M059J (cell line): ENCODE measurements at places on chromosomes 2 and 18.
A peak's percentile ranks its signal among the peaks of the same experiment; 100 is the strongest.

DNA sequence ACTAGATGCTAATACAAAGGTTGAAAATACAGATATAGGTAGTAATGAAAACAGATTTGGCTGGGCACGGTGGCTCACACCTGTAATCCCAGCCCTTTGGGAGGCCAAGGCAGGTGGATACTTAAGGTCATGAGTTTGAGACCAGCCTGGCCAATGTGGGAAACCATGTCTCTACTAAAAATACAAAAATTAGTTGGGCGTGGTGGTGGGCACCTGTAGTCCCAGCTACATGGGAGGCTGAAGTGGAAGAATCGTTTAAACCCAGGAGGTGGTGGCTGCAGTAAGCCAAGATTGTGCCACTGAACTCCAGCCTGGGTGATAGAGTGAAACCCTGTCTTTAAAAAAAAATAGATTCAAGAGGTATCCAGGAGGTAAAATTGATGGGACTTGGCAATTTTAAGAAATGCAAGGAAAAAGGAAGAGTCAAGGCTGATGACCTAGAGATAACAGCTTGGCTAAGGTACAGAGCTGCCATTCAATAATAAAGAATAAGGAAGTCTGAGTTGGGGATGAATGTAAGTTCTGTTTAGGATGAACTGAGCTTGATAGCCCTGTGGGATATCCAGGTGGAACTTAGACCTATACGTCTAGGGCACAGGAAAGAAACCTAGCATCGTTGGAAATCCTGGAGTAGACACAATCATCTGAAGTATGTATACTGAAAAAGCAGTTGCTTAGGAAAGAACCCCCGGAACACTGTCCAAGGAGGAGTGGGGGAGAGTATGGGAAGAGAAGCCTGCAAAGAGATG lies 9.1 kb downstream of the MAT2A start:
- peak; percentile 12 for DNase-seq

DNA sequence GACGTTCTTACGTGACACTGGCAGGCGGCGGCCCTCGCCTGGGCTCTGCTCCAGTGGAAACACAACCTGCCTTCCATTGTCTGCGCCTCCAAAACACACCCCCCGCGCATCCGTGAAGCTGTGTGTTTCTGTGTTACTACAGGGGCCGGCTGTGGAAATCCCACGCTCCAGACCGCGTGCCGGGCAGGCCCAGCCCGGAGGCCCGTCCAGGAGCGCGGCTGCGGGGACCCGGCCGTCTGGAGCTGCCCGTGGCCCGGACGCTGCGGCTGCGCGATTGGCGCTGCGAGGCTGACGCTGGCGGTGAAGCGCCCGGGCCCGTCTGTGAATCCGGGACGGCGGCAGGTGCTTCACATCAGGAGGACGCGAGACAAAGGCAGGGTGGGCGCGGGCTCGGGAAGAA lies 670.3 kb upstream of the SALL3 start:
- DNase-seq: no peak

GRCh38 chr2:216909541-216910210 lies 49.8 kb upstream of the TNP1 start:
- DNase-seq: no peak

GRCh38 chr2:219159771-219160185 lies 837 bp downstream of the NHEJ1 start:
- DNase-seq: peak; percentile 7

- no peak for DNase-seq
Measured at GRCh38 chr2:117888897-117889296, 74.4 kb downstream of the DDX18 start.

DNA sequence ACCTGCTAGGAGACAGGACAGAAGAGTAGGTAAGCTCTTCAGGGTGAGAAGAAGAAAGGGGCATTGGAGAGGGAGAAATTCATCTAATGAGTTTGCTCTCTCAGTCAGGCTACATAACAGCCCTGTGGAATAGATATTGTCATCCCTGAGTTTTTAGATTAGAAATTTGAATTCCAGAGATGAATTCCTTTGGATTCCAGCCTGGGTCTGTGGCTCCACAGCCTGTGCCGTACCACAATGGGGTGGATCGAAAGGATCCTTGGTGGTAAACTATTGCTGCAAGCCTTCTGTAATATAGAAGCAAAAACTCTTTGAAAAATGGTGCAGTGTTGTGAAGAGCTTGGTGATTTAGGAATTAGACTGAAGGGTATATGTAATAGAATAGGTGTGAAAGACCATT lies 21.0 kb downstream of the MYO1B start:
- DNase-seq: no peak

GRCh38 chr18:50410008-50410407 lies 35.2 kb downstream of the SKA1 start:
- no peak for DNase-seq

- DNase-seq: no peak
Measured at GRCh38 chr2:234975611-234976010, 23.8 kb downstream of the SH3BP4 start.

DNA sequence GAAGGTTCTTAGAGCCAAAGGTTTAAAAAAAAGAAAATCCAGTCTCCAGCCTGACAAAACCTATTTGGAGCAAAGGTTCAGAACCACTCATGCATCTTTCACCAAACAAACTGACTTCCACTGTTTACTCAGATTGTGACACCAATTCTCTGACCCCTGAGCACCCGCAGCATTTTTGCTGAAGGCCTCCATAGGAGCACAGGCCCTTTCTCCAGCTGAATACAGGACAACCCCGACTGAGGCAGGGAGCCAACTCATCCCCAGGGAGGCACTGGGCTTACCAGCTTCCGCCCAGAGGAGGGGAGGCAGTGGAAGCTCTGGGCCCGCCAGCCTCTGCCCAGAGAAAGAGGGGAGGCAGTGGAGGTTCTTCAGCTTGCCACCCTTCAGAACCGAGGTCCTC lies 51.0 kb upstream of the CNGA3 start:
- DNase-seq: no peak

GRCh38 chr2:106956879-106957278 lies 70.9 kb upstream of the ST6GAL2 start:
- peak; percentile 46 for DNase-seq

- DNase-seq: no peak
Measured at GRCh38 chr18:63872586-63872985, 14.9 kb upstream of the SERPINB2 start.

DNA sequence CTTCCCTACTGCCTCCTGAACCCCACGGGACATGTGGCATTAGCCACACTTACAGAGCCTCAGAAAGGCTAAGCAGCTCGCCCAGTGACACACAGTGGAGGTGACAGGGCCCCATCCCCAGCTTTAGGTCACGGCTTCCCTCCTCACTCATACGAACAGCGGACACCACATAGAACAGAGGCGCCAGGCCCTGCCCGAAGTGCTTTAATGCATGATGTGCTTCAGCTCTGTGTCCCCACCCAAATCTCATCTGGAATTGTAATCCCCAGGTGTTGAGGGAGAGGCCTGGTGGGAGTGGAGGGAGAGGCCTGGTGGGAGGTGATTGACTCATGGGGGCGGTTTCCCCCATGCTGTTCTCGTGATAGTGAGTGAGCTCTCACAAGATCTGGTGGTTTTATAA lies 135.3 kb downstream of the PTGR3 start:
- DNase-seq: no peak

GRCh38 chr2:8534386-8534728 lies 147.5 kb upstream of the ID2 start:
- no peak for DNase-seq

- peak; percentile 80 for DNase-seq
Measured at GRCh38 chr2:28137221-28137620, 246.7 kb downstream of the BABAM2 start.
